ENCODE measurements at places on chromosomes 12 and 14. TPM values are rescaled to one million over a fixed set of nuclear protein-coding genes. Genes with fewer than 3 reads are reported as not detected.

GRCh38 chr14:31596342-31597095 is 35.3 kb downstream of the NUBPL start:
- DNase-seq = no peak

- DNase-seq = no peak
Observed at GRCh38 chr12:95168746-95169145, 48.5 kb downstream of the FGD6 start.

DNA sequence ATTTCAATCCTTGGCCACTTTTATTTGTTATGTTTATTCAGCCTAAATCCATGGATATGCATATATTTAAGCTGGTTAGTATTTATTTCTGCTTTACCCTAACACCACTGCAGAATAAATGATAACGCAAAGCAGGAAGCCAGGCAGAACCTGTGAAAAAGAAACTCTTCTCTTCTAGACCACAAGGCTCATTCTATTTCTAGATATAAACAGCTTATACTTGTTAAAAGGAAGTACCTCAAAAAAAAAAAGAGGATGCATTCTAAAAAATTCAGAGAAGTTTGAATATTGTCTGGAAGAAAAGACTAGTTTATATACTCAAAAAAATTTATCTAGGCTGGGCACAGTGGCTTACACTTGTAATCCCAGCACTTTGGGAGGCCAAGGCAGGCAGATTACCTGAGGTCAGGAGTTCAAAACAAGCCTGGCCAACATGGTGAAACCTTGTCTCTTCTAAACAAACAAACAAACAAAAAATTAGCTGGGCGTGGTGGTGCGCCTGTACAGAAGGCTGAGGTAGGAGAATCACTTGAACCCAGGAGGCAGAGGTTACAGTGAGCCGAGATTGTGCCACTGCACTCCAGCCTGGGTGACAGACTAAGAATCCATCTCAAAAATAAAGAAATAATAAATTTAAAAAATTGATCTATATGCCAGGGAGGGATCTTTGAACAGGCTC is 55.8 kb downstream of the GALNT4 start:
- no peak for DNase-seq

DNA sequence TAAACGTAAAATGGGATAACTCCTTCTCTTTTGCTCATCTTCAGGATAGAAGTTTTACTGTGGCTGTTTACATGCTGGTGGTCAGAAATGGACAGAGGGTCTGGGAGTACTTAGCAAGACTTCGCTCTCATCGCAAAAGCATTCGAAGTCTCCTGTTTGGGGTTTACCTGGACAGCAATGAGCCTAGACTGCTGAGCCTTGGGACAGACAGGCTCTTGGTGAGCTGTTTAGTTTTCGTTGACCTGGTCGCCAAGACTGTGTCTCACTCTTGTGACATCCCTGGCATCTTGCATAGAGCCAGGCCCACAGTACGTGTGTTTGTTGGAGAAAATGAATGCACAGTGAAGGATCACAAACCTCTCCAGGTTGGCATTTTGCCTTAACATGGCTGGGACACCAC is 42.1 kb downstream of the CFAP251 start:
- DNase-seq = no peak

GRCh38 chr12:51953089-51953488 is 1.6 kb downstream of the ACVR1B start:
- no peak for DNase-seq

DNA sequence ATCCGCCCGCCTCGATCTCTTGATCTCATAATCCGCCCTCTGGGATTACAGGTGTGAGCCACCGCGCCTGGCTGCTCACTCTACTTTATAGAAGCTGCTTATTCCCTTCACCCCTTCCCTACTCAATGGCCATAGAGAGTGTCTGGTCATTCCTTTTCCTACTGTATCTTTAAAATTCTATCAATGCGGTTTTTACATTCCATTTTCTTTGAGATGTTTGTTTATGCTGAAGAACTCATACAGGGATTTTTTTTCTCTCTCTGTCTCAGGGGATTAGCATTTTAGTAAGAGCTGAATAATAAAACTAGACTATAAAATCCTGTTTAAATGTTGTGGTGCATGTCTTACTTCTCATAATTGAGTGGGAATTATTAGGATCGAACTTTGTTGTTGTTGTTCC is 218.6 kb upstream of the FOXN3 start:
- DNase-seq = no peak

- DNase-seq = no peak
Observed at GRCh38 chr12:12912711-12913110, 21.3 kb downstream of the GPRC5A start.

DNA sequence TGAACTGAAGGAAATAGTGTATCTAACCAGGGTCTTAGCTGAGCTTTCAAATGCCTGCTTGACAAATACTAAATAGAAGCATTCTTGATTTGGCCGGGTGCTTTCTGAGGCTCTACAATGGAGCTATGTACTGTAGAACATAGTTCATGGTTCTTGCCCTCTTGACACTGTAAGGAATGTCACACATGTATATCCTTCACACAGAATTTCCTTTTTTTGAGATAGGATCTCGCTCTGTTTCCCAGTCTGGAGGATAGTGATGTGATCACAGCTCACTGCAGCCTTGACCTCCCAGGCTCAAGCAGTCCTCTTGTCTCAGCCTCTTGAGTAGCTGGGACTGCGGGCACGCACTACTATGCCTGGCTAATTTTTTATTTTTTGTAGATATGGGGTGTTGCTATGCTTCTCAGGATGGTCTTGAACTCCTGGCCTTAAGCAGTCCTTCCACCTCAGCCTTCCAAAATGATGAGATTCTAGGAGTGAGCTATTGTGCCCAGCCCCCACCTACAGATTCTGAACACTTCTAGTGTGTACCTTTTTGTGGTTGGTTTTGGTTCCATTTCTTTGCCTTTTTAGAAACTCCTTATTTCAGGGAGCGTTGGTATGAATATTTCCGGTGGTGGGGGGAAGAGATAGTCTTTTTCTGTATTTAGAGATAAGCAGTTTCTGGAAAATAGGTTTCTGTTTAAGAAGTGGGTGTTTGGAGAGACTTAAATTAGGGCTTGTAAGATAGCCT is 4.2 kb downstream of the MLXIP start:
- DNase-seq = no peak

GRCh38 chr14:94313991-94314655 is 9.0 kb downstream of the SERPINA6 start:
- DNase-seq = no peak

DNA sequence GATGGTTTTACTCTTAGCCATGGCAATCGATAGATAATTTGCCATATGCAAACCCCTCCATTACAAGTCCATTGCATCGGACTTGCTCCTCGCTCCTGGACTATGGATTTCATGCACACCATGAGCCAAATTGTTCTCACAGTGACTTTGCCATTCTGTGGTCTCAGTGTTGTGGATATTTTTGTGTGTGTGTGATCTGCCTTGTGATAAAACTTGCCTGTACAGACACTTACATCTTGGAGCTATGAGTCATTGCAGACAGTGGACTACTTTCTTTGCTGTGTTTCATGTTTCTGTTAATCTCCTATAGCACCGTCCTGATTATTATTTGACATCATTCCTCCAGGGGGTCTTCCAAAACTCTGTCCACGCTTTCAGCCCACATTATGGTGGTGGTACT is 8.4 kb upstream of the OR4K13 start:
- no peak for DNase-seq

DNA sequence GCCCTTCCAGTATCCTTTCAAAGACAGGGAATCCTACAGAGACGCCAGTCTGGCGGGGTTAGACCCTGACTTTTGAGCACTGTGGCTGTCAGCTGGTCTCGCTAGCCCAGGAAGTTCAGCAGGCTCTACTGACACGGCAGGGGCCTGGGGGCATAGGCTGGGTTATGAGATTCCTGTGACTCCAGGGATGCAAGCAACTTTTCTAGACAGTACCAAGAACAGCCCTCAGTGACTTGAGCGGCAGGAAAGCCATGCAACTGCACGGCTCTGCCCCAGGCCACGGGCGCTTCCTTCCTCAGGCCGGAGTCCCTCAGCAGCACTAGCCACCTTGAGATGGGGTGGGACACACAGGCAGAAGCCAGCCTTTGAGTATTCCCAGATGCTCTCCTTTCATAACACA is 5.1 kb upstream of the SIVA1 start:
- no peak for DNase-seq

DNA sequence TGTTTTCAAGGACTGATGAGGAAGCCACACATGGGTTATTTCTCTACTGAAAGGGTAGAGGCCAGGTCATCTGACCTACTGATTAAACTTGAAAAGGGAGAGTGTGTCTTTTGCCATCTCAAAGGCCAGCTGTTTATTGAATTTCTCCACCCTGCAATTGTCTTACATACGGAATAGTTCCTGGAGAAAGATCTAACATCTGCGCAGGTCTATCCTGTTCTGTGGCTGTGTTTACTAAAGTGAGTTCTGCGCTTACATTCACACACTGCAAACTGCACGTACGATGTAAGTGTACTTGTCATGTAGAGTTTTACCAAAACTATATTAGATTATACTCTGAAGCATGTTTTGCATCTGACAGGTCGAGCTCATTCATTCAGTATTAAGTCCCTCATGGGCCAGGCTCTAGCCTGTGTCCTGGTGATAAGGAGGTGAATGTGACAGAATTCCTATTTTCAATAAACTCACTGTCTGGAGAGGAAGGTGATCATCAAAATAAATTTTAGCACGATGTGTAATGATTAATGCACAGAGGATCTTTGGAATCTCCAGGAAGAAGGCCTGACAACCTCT is 96.6 kb downstream of the PRKCH start:
- DNase-seq = no peak

DNA sequence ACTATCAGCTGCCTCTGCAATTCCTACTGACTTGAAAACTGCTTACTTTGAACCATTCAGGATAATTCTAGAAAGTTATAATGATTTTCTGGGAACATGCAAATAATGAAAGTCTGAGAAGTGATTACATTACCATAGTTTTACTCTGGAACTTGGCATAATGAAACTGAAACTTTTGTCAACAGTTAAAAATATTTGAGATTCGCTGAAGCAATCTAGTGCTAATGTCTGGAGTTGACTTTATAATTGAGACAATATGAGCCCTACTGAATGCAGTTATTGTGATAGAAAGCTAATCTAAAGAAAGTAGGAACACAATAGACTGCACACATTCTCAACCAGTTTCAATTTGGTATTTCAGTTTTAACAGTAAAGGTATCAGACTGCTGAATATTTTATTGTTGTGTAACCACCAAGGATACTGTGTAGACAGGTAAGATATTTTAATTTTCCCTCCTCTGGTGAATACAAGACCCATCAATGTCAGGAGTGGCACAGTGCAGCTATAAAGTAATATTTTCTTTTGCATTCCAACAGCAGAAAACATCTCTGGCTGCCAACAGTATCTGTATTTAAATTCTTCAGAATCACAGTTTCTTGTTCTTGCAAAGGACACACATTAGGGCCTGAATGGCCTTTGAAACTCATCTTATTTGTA is 483.5 kb downstream of the ATP23 start:
- no peak for DNase-seq

GRCh38 chr12:12095021-12095420 is 24.3 kb downstream of the BCL2L14 start:
- DNase-seq = no peak

The EEF1AKMT3 gene
- 7.6 TPM for total RNA-seq

The BCL2L2 gene
- total RNA-seq = 32.4 TPM

The SERPINA3 gene
- total RNA-seq = 245 TPM

The HOXC12 gene
- total RNA-seq = not detected

The KLHL33 gene
- 0.26 TPM for total RNA-seq

The SPIC gene
- total RNA-seq = not detected

The PDE3A gene
- total RNA-seq = 1.5 TPM

The OR8S1 gene
- not detected for total RNA-seq

The FOXA1 gene
- total RNA-seq = 1.2 TPM

The KRT73 gene
- not detected for total RNA-seq

The ADAM21 gene
- 1.2 TPM for total RNA-seq
